ENCODE measurements at places on chromosomes 4 and X.
A peak's percentile ranks its signal among the peaks of the same experiment; 100 is the strongest.

- DNase-seq: no peak
These were observed 65.9 kb downstream of the WWC2 start for GRCh38 chr4:183164963-183165362.

- DNase-seq: no peak
These were observed 65.0 kb upstream of the SEC24B start for GRCh38 chr4:109368661-109369060.

GRCh38 chrX:20066968-20067708, 49.6 kb downstream of the MAP7D2 start:
- no peak for DNase-seq

DNA sequence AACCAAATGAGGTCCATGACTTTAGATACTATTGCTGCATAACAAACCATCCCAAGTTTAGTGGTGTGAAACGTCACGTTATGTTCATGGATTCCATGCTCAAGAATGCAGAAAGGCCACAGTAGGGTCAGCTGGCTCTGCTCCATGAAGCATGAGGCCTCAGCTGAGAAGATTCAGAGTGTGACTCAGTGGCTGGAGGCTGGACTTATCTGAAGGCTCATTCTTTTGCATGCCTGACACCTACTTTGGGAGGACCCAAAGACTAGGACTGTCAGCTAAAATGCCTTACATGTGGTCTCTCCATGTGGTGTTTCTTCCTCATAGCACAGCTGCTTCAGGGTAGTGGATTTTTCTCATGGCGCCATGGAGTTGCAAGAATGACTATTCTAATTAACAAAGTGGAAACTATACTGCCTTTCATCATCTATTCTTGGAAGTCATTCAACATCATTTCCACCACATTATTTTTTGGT, 11.5 kb upstream of the CCDC149 start:
- DNase-seq: peak; percentile 63

GRCh38 chrX:154093965-154094364, 3.6 kb downstream of the MECP2 start:
- no peak for DNase-seq

DNA sequence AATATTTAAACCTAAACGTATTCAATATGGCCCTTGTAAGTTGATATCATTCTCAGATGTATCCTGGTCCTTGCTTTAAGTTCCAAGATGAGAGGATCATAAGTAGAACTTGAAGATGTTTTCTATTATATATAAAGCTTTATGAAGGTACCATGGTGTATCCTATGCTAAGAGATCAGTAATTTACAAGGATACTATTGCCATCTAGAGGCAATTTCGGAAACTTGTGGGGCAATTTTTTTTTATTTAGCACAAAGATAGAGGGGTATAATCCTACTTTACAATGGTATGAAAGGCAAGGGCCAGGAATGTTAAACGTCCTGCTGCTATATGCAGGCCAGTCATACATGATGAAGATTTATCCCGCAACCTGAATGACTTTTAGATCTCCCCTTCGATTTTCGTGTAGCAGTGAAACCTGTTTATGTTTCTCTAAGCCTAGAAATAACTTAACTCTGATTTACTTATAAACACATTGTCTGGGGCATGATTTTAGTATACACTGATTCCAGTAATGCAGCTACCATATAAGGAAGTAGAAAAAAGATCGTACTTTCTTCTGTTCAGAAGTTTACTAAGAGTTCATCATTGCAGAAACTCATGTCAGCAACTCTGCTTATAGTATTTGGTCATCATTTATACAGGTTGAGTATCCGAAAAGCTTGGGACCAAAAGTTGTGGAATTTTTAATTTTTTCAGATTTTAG, 2.6 kb downstream of the SLC25A31 start:
- DNase-seq: no peak

- no peak for DNase-seq
These were observed 385.2 kb downstream of the BMPR1B start for GRCh38 chr4:95142932-95143331.

DNA sequence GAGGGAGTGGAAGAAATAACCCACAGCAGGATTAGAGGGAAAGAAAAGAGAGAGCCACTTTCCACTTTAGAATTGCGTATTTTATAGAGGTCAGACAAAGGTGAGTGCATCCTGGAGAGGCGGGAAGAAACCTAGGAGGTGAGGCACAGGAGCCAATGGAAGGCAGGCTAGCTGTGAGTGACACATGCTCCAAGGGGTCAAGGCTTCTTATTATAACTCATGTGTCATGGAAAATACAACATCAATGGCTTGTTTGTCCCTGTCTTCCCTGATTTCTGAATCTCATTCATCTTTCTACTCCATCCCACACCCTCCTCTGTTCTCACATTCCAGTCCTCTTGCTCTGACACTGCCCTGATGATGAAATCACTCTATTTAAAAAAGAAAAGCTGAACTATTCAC, 14.4 kb downstream of the ANXA3 start:
- DNase-seq: no peak

- DNase-seq: no peak
These were observed 56.9 kb downstream of the OTC start for GRCh38 chrX:38409289-38409688.

DNA sequence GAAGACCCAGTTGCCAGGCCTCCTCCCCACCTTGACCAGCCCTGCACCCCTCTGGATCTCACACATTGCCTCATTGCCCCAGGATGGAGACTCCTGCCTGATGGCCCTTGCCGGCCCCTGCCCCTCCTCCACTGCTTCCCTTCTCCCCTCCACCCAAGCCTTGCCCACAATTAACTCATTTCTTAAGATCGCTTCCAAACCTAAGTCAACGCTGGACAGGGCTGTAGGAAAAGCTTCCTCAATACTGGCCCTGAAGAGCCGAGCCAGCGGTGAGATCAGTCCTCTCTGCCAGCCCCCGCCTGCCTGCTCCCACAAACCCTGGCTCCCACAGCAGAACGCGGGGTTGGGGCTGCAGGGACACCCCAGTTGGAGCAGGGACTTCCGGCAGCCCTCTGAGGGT, 7.5 kb upstream of the HAUS7 start:
- no peak for DNase-seq

- no peak for DNase-seq
These were observed 37.7 kb downstream of the SOX3 start for GRCh38 chrX:140467211-140467610.

- no peak for DNase-seq
These were observed 86.5 kb downstream of the GLRA3 start for GRCh38 chr4:174742561-174742960.

- DNase-seq: no peak
These were observed 111.3 kb downstream of the AFF1 start for GRCh38 chr4:87046121-87046551.

DNA sequence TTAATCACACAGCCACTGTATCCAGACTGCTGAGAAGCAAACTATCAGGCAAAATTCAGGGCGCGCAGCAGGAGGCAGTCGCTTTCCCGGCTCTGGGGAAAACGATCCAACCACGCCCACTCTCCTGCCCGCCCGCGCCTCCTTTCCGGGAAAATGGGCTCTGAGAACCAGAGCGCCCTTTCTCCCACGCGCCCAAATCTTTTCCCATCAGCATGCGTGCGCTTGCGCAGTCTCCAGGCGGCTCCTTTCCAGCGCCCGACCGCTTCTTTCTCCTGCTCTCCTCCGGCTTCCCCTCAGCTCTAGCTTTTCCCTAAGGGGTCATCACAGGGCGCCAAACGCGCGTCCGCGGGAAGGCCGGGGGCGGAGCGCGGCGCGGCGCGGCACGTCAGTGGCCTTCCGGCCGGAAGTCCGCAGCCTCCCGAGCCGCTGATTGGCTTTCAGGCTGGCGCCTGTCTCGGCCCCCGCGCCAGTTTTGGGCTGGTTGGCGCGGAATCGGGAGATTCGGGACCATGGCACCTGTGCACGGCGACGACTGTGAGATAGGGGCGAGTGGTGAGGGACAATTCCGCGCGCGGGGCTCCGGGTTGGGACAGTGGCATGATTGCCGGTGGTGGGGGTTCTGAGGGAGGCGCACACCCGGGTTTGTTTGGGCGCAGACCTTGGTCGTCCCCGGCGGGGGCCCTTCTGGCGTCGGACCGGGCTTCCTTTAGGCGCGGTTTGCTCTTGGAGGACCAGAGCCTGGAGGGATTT, at the start of gene POLA1:
POLA1 (plus strand) TSS at position 466 of the 750 bp plus-strand sequence; CDS start at position 510, 44 bp downstream.
- peak; percentile 88 for DNase-seq

GRCh38 chr4:82818664-82819662, 20.4 kb upstream of the SCD5 start:
- DNase-seq: no peak

DNA sequence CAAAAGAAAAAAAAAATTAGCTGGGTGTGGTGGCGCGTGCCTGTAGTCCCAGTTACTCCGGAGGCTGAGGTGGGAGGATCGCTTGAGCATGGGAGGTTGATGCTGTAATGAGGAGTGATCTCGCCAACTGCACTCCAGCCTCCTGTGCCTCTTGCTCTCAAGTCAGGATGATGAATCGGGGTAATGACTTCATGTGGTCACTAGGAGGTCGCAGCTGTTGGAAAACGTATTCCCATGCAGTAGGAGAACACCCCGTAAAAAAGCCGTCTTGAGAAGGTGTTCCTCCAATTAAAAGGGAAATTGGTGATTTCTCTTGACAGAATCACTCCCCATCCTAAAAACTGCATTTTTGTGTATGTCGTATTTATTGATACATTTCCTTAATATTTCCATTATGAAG, 2.2 kb downstream of the CCNB3 start:
- DNase-seq: no peak

- DNase-seq: no peak
These were observed 23.7 kb downstream of the ACSL1 start for GRCh38 chr4:184801781-184802696.

GRCh38 chr4:27270435-27270834, 409.8 kb downstream of the STIM2 start:
- no peak for DNase-seq

GRCh38 chr4:169810325-169811323, 52.9 kb upstream of the HPF1 start:
- no peak for DNase-seq

GRCh38 chr4:95637043-95637600, 88.3 kb upstream of the UNC5C start:
- DNase-seq: no peak

GRCh38 chr4:165006456-165006855, 25.3 kb upstream of the TRIM60 start:
- DNase-seq: no peak

DNA sequence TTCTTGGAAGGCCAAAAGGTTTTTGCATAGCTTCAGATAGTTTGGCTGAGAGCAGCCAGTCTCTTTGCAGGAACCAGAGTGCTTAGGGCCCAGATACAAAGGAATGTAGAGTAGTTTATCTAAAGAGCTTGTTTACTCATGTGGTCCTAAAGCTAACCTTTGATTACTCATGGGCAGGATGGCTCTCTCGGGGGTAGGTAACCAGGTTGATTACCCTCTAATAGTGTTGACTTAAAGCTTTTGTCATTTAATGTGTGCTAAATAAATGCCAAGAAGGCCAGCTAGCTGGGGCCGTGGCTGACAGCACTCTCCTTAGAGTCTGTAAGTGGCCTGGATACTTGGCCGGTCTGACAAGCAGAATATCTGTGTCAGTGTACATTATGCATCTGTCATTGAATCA, 69.7 kb upstream of the MAGEB16 start:
- DNase-seq: no peak

GRCh38 chr4:128322311-128322710, 34.7 kb upstream of the PGRMC2 start:
- no peak for DNase-seq
